ENCODE measurements at places on chromosomes 6 and 20. TPM values are rescaled to one million over a fixed set of nuclear protein-coding genes. Genes with fewer than 3 reads are reported as not detected.
A peak's percentile ranks its signal among the peaks of the same experiment; 100 is the strongest.

DNA sequence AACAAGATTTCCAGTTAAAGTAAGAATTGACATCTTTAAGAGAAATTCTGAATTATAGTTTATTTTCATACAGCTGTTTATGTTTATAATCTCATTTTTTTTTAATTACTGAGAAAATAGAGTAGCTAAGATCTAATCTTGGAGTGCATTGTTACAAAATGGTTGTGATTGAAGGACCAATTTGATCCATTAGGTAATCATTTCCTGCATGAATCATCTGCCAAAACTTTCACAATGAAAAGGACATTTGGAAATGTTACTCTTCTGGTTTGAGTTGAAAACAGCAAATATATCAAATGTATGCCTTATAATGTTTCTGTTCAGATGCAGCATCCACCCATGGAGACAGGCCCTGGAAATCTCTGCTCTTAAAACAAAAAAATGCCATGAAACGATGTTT, 19.0 kb downstream of the TUBB2A start:
- DNase-seq, result no peak

GRCh38 chr6:127376685-127377084, 33.3 kb upstream of the ECHDC1 start:
- DNase-seq, result peak; percentile 4

The PACSIN1 gene
- not detected for total RNA-seq

- DNase-seq, result no peak
Observed at GRCh38 chr6:167532410-167533288, 207.8 kb downstream of the TTLL2 start.

- DNase-seq, result no peak
Observed at GRCh38 chr6:78749326-78749725, 118.0 kb upstream of the IRAK1BP1 start.

GRCh38 chr6:105078386-105078708, 101.5 kb downstream of the POPDC3 start:
- no peak for DNase-seq

DNA sequence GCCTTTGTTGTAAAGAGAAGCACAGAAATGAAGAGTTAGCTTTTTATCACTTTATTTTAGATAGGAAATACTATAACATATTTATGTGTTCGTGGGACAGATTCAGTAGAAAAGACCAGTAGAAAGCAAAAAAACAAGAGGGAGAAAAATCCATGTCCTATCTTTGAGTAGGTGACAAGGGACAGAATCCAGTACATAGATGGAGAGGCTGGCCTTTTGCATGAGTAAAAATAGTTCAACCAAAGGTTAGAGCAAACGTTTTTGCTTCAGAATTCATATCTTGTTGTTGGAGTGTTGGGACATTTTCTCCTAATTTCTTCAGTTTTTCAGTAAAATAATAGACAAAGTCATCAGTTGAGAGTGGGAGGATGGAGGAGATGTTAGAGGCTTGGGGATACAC, 19.6 kb upstream of the FAM83B start:
- no peak for DNase-seq

All from Daoy (cell line).